ENCODE measurements at places on chromosomes 2 and 18.

DNA sequence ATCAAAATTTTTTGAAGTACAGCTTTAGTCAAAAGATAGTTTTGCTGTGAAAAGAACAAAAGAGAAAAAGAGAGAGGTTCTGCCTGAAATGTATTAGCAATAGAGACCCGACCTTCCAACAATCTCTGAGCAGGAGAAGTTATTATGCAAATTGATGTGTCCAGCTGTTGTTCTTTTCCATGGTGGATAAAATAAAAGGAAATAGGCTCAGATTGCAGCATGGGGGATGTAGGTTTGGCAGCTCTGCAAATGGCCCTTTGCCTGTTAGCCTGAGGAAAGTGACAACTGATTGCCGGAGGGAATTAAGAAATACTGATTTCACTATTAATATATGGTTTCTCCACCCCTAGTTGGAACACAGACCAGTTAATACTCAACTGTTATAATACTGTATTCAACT is 1283.2 kb upstream of the NXPH2 start:
- no peak for DNase-seq

DNA sequence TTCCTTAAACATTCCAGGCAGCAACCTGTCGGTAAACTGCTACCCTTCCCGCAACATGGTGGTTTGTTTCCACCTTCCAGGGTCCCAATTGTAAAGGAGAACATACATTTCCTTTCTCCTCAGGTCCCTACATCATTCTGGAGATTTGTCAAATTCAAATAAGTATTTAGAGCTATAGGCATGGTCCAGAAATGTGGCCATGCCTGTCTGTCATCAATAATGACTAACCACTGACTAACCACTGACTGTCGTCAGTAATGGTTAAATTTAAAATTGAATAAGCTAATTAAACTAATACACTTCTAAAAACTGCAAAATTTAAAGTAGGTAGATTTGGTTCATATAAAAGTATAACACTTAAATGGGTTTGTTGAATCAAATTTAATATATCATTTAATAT is 984.0 kb upstream of the SLC39A10 start:
- no peak for DNase-seq

- DNase-seq, result no peak
Observed at GRCh38 chr2:217901400-217901799, 101.4 kb downstream of the TNS1 start.

DNA sequence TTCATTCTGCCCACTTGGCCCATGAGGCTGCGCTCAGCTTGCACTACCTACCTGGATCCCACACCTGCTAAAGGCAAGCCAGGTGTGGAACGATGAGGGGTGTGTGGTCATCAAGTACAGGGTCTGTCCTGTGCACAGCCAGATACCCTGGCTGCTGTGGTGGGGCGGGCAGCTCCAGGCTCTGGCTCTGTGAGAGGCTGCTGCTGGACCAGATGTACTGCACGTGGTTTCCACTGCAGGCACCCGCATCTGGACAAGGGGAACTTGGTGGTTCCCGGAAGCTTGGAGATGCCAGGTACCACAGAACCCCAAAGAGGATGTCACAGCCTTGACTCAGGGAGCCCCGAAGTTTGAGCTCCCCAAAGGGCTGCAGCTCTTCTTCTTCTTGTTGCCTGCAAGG is 68.1 kb upstream of the ZNF804A start:
- no peak for DNase-seq

DNA sequence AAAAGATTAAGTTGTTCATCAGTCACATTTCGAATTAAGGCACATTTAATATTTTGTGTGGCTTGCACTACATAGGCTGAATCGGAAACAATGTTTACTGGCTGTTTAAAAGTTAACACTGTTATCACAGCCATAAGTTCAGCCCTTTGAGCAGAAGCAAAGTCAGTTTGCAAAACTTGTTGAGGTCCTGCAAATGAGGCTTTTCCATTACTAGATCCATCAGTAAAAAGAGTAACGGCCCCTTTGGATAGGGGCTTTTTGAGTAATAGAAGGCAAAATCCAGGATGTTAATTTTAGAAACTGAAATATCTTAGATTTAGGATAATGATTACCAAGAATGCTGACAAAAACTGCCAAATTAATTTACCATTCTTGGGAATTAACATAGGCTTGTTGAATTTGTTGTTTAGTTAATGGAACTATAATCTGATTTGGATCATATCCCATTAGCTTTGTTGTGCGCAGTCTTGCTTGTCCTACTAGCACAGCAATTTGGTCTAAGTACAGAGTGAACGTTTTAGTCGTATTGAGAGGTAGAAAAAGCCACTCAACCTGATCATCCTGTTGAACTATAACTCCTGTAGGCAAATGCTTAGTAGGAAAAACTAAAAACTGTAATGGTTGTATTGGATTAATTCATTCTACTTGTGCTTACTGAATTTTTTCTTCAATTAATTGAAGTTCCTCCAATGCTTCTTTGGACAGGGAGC is 13.9 kb upstream of the SUCLG1 start:
- no peak for DNase-seq

DNA sequence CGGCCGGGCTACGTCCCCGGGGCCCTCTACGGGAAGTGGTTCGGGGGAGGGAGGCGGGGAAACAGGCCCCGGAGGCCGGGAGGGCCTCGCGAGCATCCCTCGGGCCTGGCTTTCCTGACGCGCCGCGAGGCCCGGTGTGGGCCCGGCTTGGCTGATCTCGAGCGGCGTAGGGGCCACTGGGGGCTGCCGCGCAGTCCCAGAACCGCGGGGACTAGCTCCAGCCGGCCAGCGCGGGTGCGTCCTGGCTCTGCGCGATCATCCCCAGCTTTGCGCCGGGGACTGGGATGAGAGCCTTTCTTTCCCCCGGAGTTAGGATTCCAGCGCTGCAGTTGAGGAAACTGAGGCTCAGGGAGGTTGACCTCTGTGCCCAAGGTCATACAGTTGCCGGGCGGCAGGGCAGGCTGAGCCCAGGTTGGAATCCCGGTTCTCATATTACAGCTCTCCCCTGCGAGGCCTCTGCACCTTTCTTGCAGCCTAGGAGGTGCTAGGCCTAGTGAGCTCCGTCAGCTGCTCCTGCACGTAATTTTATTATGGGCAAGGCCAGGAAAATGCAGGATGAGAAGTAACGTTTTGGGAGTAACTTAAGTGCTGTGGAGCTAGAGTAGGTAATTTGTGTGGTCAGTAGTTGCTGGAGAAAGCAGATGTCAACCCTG is 501 bp downstream of the LPIN1 start:
- DNase-seq, result no peak

GRCh38 chr2:237322564-237322963 is 91.4 kb downstream of the COL6A3 start:
- DNase-seq, result no peak

GRCh38 chr18:49006641-49007454 is 56.1 kb upstream of the SMAD7 start:
- DNase-seq, result no peak

GRCh38 chr2:107428781-107429180 is 397.9 kb upstream of the RGPD4 start:
- no peak for DNase-seq
